Glutamatergic neuron (in vitro differentiated cells): ENCODE measurements at places on chromosomes 16 and 17.

DNA sequence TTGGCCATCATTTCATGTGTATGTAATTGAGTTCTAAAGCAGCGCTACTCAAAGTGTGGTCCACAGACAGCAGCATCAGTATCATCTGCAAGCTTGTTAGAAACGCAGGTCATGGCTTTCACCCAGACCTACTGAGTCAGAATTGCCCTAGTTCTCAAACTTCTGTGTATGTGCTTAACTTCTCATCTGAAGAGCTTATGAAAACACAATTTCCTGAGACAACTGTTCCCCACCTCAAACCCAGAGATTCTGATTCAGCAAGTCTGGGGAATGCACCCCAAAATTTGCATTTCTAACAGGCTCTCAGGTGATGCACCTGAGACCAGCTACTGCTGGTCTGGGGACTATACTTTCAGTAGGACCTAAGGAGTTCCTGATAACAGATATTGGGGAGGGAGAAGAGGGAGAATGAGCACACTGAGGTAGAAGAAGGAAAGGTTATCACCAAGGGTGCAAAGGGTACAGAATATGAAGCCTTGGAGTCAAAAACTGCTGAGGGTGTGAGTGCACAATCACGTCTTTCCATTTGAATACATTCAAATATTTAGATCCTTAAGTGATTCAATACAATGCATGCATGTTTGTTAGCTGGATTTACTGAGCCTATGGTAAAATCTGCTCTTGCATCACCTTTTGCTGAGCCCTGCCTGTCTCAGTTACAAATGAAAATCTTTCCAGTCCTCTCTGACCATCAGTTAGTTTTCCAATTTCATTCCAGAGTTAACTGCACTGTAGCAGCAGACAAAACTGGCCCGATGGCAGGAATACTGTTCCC, 29.2 kb upstream of the SKAP1 start:
- DNase-seq = no peak

DNA sequence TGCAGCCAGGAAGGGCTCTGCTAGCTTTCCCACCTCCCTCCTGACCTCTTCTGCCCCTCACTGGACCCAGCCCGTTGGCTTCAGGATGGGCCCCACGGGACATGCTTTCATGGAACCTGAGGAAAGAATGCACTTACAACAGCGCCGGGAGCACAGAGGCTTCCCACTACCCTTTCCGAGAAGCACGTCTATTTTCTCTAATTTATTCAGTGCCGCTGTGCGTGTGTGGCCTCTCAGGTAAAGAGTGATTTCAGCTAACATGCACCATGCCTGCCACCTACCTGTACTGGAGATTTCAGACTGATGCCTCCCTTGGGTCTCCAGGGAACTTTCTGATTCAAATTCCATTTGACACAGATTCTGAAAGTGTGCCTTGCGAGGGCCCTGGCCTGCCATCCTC, 140.1 kb downstream of the CYLD start:
- no peak for DNase-seq

DNA sequence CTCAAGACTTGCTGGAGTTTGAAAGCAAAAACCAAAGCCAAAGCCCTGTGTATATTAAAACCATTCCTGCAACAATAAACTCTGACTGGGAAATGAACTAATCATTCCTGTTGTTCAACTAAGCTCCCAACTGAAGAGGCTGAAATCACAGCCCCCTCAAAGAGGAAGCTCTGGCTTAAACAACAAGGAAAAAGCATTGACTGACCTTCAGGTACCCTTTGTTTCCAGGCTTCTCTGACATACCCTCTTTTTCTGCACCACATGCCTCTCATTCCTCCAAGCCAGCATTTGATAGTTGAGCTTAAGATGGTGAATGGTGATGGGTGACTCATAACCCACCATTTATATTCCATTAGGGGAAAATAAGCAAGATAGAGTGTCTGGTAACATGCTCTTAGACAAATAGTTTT, 470.9 kb upstream of the SOX9 start:
- DNase-seq = no peak

- DNase-seq = no peak
These were observed 67.1 kb downstream of the CLEC18A start for GRCh38 chr16:70018254-70018653.

DNA sequence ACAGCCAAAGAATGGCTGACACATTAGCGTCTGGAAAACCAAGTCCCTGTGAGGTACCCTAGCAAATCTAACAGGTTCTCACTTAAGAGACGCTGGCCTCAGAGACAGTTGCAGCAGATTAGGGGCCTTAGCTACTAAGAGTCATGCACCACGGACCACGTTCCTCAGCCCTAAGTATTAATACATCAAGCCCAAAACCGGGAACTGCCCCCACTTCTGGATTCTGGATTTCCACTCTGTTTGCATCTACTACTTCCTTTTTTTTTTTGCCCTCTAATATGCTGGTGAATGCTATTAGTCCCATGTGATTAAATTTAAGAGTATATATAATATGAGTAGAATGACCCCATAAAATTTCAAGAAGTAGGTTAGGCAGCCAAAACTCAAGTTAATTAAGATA, 775 bp upstream of the TERB1 start:
- no peak for DNase-seq

GRCh38 chr17:13268791-13269595, 251.2 kb upstream of the ELAC2 start:
- no peak for DNase-seq

DNA sequence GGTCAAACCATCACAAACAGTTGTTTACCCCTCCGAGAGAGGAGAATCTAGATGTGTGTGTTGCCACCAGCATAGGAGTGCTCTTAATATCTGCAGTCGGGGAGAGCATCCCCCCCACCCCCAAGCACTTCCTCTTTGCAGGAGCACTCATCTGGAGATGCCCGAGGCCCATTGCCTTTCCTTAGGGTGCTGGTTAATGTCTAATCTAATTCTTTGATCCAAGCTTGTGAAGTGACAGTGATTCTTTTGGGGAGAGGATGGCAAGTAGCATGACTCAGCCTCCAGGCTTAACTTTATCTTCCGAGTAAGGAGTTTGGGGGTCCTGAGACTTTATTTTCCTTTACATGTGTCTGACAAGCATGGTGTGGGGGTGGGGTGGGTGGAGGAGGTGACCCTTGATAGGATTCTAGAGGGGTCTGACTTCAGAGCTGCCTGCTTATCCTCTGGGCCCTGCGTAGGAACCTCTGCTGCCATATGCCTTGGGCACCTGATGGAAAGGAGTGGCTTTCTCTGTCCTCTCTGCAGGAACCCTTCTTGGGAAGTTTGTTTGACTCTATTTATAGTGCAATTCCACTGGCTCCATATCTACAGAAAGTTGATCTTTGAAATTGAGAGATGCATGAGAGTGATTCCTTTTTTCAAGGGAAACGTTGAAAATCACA, 207.1 kb downstream of the SPECC1 start:
- DNase-seq = no peak

- no peak for DNase-seq
These were observed 31.4 kb downstream of the COX11 start for GRCh38 chr17:54937018-54937417.

GRCh38 chr17:7867881-7868329, 10.1 kb downstream of the CYB5D1 start:
- no peak for DNase-seq

DNA sequence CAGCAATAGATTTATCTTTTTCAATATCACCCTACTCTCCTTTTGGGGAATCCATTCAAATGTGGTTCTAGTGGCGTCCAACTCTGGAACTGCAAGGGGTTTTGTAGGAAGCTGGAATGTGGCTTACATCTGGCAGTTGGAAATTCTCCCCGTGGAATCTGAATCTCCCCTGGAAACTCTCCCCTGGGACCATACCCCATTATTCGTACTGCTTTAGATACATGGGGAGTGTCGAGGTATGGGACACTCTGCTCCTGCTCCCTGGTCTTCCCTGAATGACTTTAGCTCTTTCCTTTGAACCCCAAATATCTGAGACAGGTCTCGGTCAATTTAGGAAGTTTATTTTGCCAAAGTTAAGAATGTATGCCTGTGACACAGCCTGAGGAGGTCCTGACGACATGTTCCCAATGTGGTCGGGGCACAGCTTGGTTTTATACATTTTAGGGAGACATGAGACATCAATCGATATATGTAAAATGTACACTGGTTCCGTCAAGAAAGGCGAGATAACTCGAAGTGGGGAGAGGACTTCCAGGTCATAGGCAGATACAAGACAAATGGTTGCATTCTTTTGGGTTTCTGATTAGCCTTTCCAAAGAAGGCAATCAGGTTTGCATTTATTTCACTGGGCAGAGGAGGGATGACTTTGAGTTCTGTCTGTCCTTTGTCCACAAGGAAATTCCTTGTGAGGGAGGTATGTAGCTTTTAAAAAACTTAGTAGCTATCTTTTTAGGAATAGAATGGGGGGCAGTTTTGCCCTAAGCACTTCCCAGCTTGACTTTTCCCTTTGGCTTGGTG, 89.1 kb upstream of the CORO6 start:
- no peak for DNase-seq

DNA sequence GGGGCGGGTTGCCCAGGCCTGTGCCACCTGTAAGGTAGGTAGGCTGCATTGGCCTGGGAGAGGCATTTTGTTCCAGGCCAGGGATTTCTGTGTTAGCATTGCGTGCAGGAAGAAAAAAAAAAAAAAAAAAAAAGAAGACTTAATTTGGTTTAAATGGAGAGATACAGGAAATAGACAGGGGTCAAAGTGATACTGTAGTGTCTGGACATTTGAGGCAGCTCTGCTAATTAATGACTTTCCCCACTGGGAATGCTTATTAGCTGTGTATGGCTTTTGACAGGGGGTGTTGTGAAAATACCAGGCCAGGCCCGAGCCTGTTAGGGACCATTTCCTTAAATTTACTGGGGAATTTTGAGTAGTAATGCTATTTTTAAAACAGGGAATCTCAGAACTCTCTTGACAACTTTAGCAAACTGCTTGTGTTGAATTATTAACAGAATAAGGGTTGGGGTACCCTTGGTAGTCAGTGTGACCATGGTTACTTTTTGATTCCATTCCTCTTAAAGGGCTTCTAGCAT, 1.0 kb downstream of the MAP2K4 start:
- DNase-seq = no peak

DNA sequence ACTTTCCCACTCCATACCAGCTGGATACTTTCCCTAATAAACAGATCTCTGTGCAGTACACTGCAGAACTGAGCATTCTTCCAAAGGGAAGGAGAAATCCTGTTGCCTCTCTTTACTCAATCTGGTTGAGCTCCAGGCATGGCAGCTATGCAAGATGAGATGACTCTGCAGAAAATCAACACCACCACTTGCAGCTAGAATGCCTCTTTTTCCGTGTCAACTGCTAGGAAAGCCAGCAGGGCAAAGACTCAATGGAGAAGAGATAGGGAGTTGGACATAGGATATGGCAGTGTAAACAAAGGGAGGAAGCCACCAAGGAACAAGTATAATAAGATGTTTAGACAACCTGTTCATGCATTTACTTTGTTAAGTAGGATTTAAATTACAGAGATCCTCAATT, 40.4 kb upstream of the CORO6 start:
- no peak for DNase-seq

DNA sequence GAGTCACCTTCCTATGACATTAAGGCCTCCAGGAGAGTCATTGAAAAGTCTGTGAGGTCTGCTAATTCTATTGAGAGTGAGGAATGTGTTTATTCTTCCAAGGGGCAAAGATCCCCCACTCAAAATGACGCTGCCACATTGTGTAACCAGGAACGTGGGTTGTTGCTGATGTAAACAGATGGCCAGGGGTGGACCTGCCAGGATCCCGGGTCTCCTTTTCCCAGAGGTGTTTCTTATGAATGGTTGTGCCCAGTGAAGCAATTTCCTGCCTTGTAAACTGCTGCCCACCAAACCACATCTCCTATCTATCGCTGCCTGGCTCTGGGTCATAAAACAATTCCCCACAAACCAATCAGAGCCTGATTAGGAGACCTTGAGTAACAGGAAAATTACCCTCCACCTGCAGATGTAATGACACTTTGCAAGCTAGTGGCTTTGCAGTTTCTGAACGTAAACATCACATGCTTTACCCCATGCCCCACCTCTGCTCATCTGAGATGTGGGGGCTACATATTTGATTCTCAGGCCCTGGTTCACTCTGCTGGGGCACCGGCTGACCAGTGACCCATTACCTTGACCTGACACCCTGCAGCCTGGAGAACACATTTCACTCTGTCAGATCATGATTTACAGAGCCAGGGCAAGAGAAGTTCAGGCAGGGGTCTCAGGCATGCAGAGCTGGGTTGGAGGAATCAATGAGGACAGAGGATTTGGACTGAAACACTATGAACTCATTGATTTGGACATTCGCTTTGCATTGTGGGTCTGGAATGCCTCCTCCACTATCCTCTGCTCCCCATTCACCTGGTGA, 33.1 kb upstream of the DDX52 start:
- no peak for DNase-seq

DNA sequence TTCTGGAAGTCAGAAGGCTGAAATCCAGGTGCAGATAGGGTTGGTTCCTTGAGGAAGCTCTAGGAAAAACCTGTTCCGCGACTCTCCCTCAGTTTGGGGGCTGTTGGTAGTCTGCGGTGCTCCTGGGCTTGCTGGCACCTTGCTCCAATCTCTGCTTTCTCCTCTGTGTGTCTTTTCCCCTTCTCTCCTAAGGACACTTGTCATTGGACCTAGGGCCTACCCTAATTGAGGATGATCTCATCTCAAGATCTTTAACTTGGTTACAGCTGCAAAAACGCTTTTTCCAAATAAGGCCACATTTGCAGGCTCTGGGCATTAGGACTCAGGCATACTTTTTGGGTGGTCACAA, 12.9 kb upstream of the CACNG4 start:
- no peak for DNase-seq

GRCh38 chr17:6394055-6394606, 40.8 kb downstream of the AIPL1 start:
- DNase-seq = no peak

- no peak for DNase-seq
These were observed 114.4 kb downstream of the CDH13 start for GRCh38 chr16:82741073-82741615.
